ENCODE measurements at places on chromosomes 4 and X. TPM values are rescaled to one million over a fixed set of nuclear protein-coding genes. Genes with fewer than 3 reads are reported as not detected.

Gene KCNE5
- total RNA-seq = 0.48 TPM

Gene GAGE2A
- not detected for total RNA-seq

Gene GSX2
- total RNA-seq = not detected

Gene MND1
- 0.28 TPM for total RNA-seq

DNA sequence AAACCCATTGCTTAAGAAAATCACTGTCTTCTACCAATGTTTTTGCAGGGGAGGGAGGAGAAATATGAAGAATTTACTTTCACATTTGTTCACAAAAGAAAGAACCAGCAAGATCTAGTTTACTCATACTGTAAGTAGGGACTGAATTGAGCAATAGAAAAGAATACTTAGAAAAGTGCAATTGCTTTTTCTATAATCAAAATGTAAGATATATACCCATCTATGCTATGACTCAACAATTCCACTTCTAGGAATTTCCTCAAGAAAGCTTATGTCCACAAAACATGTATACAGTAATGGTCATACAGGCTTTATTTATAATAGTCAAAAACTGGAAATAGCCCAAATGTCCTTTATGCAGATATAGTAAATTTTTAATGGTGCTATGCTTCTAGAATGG lies 196.4 kb downstream of the LRBA start:
- H3K4me1 ChIP-seq = no peaks in the 10 kb centered on the region
- no peak overlapping the region for H3K4me3 ChIP-seq
- H3K27ac ChIP-seq = no peak overlapping the region
- no peaks in the 10 kb centered on the region for H3K36me3 ChIP-seq
- H3K27me3 ChIP-seq = no peaks in the 10 kb centered on the region

GRCh38 chr4:87185146-87185870 lies 35.1 kb downstream of the KLHL8 start:
- no peak for DNase-seq
- H3K4me1 ChIP-seq = no peaks in the 10 kb centered on the region
- no peak overlapping the region for H3K4me3 ChIP-seq
- no peak overlapping the region for H3K27ac ChIP-seq
- no peaks in the 10 kb centered on the region for H3K36me3 ChIP-seq

GRCh38 chr4:181823645-181824044 lies 419.6 kb upstream of the TENM3 start:
- H3K27ac ChIP-seq = no peak overlapping the region
- H3K36me3 ChIP-seq = no peaks in the 10 kb centered on the region
- no peaks in the 10 kb centered on the region for H3K4me1 ChIP-seq

GRCh38 chr4:169167957-169168858 lies 102.5 kb downstream of the SH3RF1 start:
- DNase-seq = no peak
- no peak overlapping the region for H3K27ac ChIP-seq
- no peaks in the 10 kb centered on the region for H3K27me3 ChIP-seq
- H3K4me1 ChIP-seq = peaks cover 1% of the 10 kb centered on the region
- no peaks in the 10 kb centered on the region for H3K36me3 ChIP-seq

All from ovary (tissue), 10 donors.